ENCODE measurements at places on chromosomes 5 and 9.

GRCh38 chr5:178058321-178059012, 54.9 kb upstream of the N4BP3 start:
- no peak overlapping the region for H3K4me3 ChIP-seq
- peaks cover 7% of the 10 kb centered on the region for H3K4me1 ChIP-seq
- H3K27ac ChIP-seq = no peak overlapping the region
- H3K36me3 ChIP-seq = peaks cover 2% of the 10 kb centered on the region

- peaks cover 8% of the 10 kb centered on the region for H3K27me3 ChIP-seq
- H3K36me3 ChIP-seq = no peaks in the 10 kb centered on the region
- H3K4me1 ChIP-seq = no peaks in the 10 kb centered on the region
- H3K4me3 ChIP-seq = no peak overlapping the region
- DNase-seq = no peak
Observed at GRCh38 chr5:6175172-6175854, 203.0 kb downstream of the MED10 start.

DNA sequence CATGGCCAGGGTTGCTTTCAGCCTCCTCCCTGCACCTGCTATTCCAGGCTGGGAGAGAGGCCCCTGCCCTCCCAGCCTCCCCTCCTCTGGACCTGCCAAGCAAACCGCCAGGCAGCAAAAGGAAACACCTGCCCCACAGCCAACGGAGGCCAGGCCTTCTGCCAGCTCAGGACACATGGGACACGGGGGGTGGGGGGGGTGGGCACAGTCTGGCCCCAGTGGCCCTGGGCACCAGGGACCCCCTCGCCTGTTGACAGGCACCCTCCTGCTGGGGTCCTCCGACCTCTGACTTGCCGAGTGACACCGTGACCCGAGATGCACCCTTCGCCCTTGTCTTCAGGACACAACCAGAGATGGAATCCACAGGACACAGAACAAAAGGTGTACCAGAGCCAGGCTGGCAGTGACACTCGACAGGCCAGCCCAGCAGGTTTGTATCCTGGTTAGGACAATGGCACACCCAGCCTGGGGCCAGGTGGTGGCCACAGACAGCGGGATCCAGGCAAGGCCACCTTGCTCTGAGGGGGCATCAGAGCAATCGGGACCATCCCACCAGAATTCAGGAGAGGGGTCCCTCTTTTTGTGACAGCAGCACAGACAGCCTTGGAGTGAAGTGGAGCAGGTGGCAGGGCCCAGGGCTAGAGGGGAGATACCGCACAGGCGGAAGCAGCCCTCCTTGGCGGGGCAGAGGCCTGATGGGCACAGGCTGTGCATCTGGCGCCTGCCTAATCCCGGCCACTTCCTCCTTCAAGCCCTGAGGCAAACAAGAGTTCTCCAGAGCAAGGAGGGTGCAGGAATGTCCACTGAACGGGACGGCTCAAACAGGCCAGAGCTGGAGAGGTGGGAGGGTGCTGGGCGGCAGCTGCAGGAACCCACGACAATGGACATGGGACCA, 1.3 kb upstream of the TMEM210 start:
- H3K27me3 ChIP-seq = no peaks in the 10 kb centered on the region
- H3K27ac ChIP-seq = no peak overlapping the region
- no peaks in the 10 kb centered on the region for H3K36me3 ChIP-seq
- H3K4me3 ChIP-seq = no peak overlapping the region
- DNase-seq = no peak

GRCh38 chr5:105054406-105054805, 1491.8 kb upstream of the NUDT12 start:
- H3K4me1 ChIP-seq = no peaks in the 10 kb centered on the region
- no peak overlapping the region for H3K27ac ChIP-seq
- H3K4me3 ChIP-seq = no peak overlapping the region

GRCh38 chr5:143693651-143694252, 118.2 kb upstream of the HMHB1 start:
- peaks cover 22% of the 10 kb centered on the region for H3K4me1 ChIP-seq
- H3K4me3 ChIP-seq = no peak overlapping the region
- H3K36me3 ChIP-seq = peaks cover 16% of the 10 kb centered on the region
- no peak overlapping the region for H3K27ac ChIP-seq
- no peak for DNase-seq

- DNase-seq = no peak
- no peaks in the 10 kb centered on the region for H3K36me3 ChIP-seq
- H3K4me1 ChIP-seq = no peaks in the 10 kb centered on the region
- no peak overlapping the region for H3K27ac ChIP-seq
- H3K27me3 ChIP-seq = no peaks in the 10 kb centered on the region
- H3K4me3 ChIP-seq = no peak overlapping the region
Observed at GRCh38 chr5:25544652-25545249, 900.0 kb upstream of the CDH10 start.

DNA sequence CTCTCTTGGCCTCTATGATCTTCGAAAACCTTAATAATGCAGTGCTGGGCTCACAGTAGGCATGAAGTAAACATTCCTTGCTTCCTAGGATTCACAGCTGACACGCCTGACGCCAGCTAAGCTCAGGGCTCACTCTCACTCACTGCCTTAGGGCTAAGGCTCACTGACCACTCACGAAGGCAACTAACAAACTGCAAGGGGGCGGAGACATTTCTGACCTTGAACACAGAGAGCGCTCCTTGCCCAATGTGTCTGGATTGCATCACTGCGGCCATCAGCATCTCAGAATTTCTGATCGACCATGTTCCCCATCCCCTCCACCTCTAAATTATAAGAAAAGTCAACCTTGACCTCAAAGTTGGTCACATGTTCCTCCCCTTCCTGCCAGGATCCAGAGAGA, 372.6 kb downstream of the EBF1 start:
- no peaks in the 10 kb centered on the region for H3K36me3 ChIP-seq
- H3K4me3 ChIP-seq = no peak overlapping the region
- DNase-seq = no peak

GRCh38 chr5:155307229-155307628, 293.7 kb downstream of the KIF4B start:
- H3K4me3 ChIP-seq = no peak overlapping the region
- DNase-seq = no peak
- H3K27ac ChIP-seq = no peak overlapping the region
- H3K27me3 ChIP-seq = peaks cover 13% of the 10 kb centered on the region
- no peaks in the 10 kb centered on the region for H3K36me3 ChIP-seq
- H3K4me1 ChIP-seq = no peaks in the 10 kb centered on the region

DNA sequence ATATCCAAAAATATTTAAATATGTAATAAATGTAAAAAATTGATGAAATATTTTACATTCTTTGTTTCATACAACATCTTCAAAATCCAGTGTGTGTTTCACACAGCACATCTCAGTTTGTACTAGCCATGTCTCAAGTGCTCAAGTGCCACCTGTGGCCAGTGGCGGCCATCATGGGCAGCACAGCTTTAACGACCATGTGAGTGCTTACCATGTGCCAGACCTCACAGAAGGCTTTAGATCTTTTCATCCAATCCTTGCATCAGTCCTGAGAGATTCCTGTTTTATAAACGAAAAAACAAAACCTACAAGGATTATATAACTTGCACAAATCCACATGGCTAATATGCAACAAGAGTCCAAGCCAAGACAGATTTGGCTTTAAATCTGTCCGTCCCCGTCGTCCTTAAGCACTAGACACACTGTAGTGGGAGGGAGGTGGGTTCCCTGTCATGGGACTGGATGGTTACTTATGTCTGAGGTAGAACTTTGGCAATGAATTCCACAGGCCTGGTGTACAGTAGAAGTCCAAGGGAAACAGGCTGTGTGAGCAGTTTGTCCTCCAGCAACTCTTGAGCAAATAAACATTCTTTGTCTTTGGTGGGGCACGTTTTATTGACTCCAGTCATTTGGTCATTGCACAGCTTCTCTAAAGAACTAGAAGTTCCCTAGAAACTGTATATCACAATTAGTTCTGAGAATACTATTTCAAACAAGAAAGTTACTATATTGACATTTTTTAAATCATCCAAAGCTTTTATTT, 25.0 kb upstream of the F2R start:
- peaks cover 10% of the 10 kb centered on the region for H3K36me3 ChIP-seq
- H3K4me1 ChIP-seq = no peaks in the 10 kb centered on the region
- no peak overlapping the region for H3K27ac ChIP-seq
- no peaks in the 10 kb centered on the region for H3K27me3 ChIP-seq
- H3K4me3 ChIP-seq = no peak overlapping the region

DNA sequence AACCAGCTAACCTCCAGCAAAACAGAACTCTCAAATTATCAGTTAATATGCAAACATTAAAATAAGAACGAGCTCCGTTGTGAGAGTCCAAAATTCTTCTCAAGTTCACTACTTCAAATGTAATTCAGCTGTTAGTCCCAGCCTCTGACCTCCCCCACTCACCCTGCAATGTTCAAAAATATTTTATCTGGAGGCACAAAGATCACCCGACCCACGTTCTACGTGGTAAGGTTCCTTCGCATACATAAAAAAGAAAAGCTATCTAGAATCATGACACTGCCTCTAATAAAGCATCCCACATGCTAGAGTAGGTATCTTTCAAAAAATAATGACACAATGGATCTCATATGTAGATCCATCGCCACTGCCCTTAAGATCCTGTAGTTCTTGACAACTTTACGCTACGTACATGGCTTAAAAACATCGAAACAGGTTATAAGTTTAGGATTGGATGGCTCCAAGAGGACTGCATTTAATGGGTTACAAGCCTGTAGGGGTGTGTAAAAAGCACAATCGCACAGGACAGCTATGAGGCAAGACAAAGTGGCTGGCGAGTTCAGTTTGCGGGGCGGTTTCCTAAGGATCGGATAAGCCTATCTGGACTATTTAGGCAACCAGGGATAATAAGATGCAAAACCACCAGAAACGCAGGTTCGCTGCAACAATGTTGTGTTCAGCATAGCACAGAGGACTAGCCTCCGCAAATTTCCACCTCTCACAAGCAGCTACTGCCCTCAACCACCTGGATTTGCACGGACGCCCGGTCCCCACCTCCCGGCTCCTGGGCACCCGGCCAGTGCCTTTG, 969 bp downstream of the CLK4 start:
- peaks cover 51% of the 10 kb centered on the region for H3K4me1 ChIP-seq
- H3K4me3 ChIP-seq = peak overlapping the region; percentile 95
- no peaks in the 10 kb centered on the region for H3K27me3 ChIP-seq
- H3K27ac ChIP-seq = peak overlapping the region; percentile 99

GRCh38 chr5:163504079-163504931, 1.1 kb upstream of the MAT2B start:
- no peaks in the 10 kb centered on the region for H3K27me3 ChIP-seq
- no peak for DNase-seq
- peak overlapping the region; percentile 99 for H3K27ac ChIP-seq
- peaks cover 3% of the 10 kb centered on the region for H3K36me3 ChIP-seq
- peaks cover 43% of the 10 kb centered on the region for H3K4me1 ChIP-seq
- peak overlapping the region; percentile 96 for H3K4me3 ChIP-seq

DNA sequence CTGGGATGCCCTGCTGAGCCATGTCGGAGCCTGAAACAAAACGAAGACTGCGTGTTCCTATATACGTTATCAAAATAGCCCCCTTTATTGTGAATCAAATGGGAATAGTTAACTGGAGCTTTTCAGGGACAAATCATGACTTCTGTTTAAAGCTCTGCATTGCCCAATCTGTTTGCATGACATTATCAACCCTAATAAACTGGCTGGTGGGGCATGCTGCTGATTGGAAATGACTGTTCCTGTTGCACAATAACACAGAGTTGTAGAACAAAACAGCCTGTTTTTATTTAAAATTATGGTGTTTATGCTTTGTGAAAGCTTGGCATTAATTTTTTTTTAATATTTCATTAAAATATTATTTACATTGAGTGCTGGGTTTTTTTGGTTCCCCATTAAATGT, 215.5 kb downstream of the TMEM167A start:
- H3K27me3 ChIP-seq = no peaks in the 10 kb centered on the region
- no peaks in the 10 kb centered on the region for H3K4me1 ChIP-seq
- H3K27ac ChIP-seq = no peak overlapping the region
- H3K4me3 ChIP-seq = no peak overlapping the region
- H3K36me3 ChIP-seq = no peaks in the 10 kb centered on the region

GRCh38 chr5:98069876-98070512, 703.5 kb upstream of the RGMB start:
- no peaks in the 10 kb centered on the region for H3K36me3 ChIP-seq
- H3K4me3 ChIP-seq = no peak overlapping the region
- no peak for DNase-seq

GRCh38 chr5:178454303-178454702, 135.9 kb downstream of the COL23A1 start:
- H3K4me3 ChIP-seq = no peak overlapping the region
- no peak for DNase-seq
- H3K27ac ChIP-seq = no peak overlapping the region

DNA sequence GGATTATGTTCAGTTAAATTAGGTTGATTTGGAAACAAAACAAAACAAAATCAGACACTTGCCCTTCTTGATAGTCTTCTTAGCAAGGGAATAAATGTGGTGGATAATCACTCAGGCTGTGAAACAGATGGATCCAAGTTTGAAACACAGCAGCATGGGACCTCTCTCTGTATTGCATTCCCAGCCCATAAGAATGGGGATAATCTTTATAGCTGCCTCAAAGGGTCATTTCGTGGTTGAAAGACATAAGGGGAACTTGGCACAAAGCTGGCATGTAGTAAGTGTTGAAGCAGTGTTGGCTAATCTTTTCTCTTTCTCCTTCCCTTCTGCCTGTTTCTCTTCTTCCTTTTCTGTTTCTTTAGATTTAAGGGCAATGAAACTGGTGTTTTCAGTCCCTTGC, 333.9 kb upstream of the TLE4 start:
- no peak for DNase-seq
- no peaks in the 10 kb centered on the region for H3K4me1 ChIP-seq
- peaks cover 16% of the 10 kb centered on the region for H3K27me3 ChIP-seq
- H3K4me3 ChIP-seq = no peak overlapping the region
- H3K27ac ChIP-seq = no peak overlapping the region

DNA sequence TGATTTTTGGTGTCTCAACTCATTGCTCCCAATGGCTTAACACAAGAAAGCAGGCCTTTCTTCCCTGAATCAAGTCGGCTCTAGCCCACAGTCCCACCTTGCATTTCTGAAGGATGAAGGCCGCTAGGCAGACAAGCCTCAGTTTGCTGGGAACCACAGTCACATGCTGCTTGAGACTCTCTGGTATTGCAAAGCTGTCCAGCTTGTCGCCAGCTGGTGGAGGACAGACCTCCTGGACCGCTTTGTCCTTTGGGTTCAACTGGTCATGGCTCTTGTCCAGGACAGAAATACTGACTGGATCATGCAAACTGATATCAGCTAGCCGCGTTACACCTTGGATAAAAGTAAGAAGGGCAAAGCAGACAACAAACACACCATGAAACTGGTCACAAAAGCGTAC, 23.1 kb downstream of the DDX31 start:
- no peak overlapping the region for H3K27ac ChIP-seq
- H3K36me3 ChIP-seq = no peaks in the 10 kb centered on the region
- no peaks in the 10 kb centered on the region for H3K27me3 ChIP-seq
- no peaks in the 10 kb centered on the region for H3K4me1 ChIP-seq
- no peak for DNase-seq

GRCh38 chr5:126219616-126220015, 203.6 kb upstream of the GRAMD2B start:
- no peaks in the 10 kb centered on the region for H3K27me3 ChIP-seq
- DNase-seq = no peak
- no peak overlapping the region for H3K27ac ChIP-seq
- no peaks in the 10 kb centered on the region for H3K36me3 ChIP-seq

GRCh38 chr5:147397616-147398015, 112.3 kb downstream of the DPYSL3 start:
- no peaks in the 10 kb centered on the region for H3K36me3 ChIP-seq
- DNase-seq = no peak
- H3K4me1 ChIP-seq = no peaks in the 10 kb centered on the region
